ENCODE measurements at places on chromosomes 7 and 10.

DNA sequence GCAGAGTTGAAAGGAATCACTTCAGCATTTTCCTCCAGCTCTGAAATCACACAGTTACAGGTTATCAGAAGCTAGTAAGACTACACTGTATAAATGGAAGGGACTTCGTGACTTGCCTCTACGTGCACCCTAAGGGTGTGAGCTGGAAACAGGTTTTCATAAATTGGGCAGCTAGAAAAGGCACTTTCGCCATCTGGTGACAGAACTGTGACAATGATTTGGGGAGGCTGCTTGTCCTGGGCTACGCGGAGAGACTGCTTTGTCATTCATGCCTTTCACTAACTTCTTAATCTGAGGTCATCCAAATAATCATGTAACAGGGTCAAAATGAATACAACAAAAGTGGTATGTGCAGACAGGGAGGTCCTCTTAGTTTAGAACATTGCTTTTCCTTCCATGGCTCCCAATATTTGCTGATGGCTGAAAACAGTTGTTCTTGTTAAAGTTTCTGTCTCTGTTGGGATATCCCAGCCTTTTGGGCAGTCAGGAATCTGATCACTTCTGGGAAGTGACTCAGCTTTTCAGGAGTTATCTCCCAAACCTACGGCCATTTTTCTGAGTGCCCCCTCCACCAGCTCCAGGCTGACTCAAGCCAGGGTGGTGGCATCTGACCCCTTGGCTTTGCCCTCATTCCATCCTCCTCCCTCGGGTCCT, 17.8 kb downstream of the VWC2 start:
- DNase-seq: no peak

- DNase-seq: no peak
Observed at GRCh38 chr10:129136951-129137350, 330.1 kb upstream of the MGMT start.

- no peak for DNase-seq
Observed at GRCh38 chr7:142327628-142328405, 70.0 kb upstream of the PRSS58 start.

- no peak for DNase-seq
Observed at GRCh38 chr10:29479981-29480954, 154.5 kb downstream of the SVIL start.

GRCh38 chr7:20288036-20288435, 42.7 kb upstream of the ITGB8 start:
- no peak for DNase-seq

- no peak for DNase-seq
Observed at GRCh38 chr10:48779077-48779476, 94.4 kb downstream of the WDFY4 start.

- no peak for DNase-seq
Observed at GRCh38 chr10:70840836-70841235, 25.1 kb downstream of the SGPL1 start.

DNA sequence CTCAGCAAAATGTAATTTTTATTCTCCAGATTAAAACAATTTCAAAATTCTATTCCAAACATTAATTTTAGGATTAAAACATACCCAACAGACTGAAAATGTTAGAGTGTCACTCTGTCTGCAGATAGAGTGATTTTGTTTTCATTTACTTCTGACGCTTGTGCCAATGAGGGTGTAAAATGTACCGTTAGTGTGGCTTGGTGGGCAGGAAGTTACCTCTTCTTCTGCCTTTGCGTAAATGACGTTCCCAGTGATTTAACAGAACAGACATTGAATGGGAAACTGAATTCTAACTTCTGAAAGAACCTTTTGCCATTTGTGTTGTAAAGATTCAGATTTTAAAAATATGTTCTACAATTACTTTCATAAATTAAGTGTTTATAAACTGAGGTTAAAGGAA, 47.0 kb upstream of the DRGX start:
- no peak for DNase-seq

GRCh38 chr10:69338547-69339450, 60.5 kb downstream of the HK1 start:
- DNase-seq: no peak

DNA sequence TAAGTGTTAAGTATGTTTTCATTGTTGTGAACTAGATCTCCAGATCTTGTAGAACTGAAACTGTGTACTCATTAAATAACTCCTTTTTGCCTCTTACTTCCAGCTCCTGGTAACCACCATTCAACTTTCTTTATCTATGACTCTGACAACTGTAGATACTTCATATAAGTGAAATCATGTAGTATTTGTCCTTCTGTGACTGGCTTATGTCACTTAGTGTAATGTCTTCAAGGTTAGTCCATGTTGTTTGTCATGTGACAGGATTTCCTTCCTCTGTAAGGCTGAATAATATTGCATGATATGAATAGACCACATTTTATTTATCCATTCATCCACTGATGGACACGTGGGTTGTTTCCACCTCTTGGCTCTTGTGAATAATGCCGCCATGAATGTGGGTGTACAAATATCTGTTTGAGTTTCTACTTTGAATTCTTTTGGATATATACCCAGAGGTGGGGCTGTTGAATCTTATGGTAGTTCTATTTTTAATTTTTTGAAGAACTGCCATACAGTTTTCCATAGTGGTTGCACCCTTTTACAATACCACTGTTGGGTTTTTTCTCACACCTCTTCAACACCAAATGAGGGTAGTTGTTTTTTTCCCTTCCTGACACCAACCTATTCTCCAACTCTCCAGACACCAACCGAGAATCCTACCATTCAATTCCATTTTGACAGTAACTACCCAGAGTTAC, 10.7 kb upstream of the FMC1 start:
- no peak for DNase-seq

DNA sequence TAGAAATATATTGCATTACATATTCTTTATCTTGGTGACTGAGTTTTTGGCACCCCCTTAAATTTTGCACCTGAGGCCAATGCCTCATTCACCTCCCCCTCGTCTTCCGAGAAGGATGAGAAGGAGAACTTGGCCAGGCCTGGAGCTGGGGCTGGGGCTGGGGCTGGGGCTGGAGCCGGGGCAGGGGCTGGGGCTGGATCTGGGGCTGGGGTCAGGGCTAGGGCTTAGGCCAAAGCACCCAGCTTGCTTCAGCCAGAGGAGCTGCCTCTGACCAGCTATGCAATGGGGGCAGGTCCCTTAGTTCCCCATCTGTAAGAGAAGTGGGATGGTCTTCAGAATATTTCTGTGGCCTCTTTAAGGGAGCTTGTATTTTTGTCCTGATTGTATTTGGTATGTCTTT, 3.8 kb upstream of the PRKAG2 start:
- DNase-seq: no peak

DNA sequence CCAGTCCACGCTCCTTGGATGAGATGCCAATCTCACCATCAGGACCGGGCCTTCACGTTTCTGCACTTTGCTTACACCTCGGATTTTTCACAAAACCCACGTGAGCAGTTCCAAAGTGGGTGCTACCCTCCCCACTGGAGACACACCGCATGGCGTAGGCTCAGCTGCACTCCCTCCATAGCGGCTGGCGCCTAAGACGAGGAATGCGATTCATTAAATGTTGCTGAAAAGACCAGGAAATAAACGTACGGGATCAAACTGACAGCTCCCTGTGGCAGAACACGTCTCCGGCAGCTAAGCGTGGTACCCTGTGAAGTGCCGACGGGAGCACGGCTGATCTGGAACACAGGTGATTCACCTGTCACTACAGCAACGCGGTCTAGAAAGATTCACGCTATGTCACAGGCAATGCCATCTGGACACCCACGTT, 209.0 kb downstream of the DIP2C start:
- no peak for DNase-seq

DNA sequence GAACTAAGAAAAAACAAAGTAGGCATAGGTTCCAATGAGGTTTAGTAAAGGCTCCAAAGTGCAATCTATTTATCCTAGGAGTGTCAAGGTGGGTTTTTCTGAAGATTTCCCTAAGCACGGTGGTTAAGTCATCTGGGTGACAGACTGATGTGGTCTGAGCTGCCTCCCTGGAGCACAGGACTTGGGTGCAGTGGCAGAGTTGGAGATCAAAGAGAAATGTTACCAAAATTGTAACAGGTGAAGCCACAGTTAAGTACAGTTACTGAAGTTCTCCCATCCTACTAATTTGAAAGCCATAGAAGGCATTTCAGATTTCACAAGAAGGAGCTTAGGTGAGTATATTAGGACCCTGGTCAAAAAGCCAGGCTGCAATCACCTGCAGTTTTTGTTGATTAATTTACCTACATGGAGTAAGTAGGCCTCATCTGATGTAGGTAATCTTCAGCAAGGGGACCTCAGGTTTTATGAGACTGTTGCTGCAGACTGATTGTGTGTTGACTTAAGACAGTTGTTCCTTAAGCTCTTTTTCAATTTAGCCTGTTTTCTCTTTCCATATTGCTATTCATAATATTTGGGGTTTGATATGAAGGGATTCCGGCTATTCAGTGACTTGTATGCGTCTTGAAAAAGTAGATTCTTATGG, 3.0 kb downstream of the DLX6 start:
- no peak for DNase-seq

- DNase-seq: no peak
Observed at GRCh38 chr7:44193011-44193802, 4.0 kb upstream of the GCK start.

DNA sequence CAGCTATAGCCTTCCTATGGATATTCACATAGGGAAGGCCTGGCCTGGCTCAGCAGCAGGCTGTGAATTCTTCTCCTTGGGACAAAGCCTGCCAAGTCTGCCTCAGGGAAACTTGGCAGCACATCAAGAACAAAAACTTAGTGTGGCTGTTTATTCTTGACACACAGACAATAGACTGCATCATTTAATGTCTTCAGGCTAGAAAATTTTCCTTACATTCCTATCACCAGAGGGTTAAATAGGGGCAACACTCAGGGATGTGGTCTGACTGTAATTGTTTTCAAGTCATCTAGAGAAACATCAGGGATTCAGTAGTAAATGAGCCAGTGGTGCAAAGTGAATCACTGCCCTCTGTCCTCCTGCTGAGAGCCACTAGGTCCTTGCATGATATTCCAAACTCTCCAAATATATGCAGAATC, 137.3 kb downstream of the SEMA3C start:
- DNase-seq: no peak
